Tibial nerve (tissue), 4 donors: ENCODE measurements at places on chromosomes 11 and 22. TPM values are rescaled to one million over a fixed set of nuclear protein-coding genes. Genes with fewer than 3 reads are reported as not detected.
A peak's percentile ranks its signal among the peaks of the same experiment; 100 is the strongest.

DNA sequence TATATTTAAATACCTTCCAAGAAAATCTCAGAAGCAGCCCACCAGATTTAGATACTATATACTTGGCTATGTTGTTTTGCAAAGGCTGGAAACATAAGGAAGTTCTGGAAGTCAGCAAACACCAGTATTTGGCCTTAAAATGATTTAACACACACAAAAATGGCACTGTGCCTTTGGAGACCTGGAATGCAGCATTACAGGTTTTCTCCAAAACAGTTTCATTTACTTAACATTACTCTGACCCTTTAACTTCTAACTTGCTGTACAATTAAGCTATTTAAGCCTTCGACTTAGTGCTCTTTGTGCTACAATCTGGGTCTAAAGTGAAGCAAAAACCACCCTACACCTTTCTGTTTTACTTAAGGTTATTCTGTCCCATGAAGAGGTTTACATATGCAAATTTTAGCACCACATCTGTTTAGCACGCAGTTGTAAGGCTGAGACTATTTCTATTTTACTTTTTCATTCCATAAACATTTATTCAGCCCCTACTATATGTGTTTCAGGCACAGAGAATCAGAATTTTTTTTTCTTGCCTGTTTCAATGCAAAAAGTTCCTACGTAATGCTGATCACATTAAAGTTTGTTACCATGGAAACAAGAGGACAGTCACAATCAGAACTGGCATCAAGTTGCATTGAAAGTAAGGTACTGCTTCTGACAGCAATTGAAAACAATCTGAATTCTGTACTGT is 70.3 kb downstream of the MAML2 start:
- no peak for DNase-seq

- DNase-seq, result peak; percentile 20
Measured at GRCh38 chr11:60378354-60378753, at the start of gene MS4A7. MS4A7 (plus strand) TSS chr11:60378532; CDS start chr11:60383142, 4,610 bp downstream.

DNA sequence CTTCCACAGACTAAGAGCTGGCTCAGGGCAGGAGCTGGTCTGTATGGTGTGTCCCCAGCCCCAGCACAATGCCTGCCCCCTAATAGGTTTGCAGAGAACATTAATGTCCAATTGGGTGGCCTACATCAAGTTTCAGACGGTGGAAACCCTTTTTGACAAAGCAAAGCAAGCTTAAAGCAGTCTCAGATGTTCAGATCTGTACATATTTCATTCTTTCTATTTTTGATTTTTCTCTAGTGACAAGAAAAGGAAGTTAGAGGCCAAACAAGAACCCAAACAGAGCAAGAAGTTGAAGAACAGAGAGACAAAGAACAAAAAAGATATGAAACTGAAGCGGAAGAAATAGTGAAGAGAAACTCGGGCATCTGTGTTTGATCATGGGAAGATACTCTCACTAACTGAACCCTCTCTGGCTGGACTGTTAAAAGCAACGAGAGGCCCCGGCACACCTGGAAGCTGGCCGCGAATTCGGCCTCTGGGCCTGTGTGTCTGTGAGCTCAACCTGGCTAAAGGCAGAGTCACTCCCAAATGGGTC is 40.5 kb downstream of the NAT10 start:
- DNase-seq, result no peak

DNA sequence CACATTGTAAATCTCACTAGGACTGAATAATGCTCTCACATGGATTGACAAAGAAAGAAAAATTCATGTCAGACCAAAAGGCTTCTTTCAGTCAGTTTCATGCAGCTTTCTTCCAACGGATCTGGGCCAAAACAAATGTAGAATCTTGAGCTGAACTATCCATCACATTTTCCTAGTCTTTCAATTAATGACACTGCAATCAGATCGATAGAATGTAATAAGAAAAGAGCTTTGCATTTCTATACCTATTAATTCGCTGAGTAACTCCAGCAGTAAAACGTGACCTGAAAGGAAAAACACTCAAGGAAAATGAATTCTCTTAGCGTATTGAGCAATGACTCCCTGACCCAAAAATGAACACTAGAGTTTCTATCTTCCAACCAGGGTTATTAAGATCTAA is 194.8 kb upstream of the BLID start:
- DNase-seq, result no peak

GRCh38 chr22:50628543-50629134 is 687 bp upstream of the ARSA start:
- DNase-seq, result no peak

DNA sequence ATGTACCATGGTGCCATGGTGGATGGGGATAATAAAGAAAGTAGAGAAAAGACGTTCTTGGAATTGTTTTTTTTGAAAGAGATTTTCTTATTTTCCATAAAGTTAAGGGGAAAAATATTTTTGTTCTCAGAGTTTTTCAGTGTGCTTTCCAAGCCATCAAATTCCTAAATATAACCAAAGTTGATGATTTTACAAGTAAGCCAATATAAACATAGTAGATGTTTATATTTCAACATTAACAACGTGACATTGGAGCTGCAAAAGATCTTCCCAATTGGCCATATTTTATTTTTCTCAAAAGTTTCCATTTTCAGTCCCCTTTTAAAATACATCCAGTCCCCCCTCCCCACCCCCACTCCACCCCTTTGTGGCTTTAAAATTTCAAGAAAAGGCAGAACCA is 80.9 kb upstream of the PICALM start:
- no peak for DNase-seq

GRCh38 chr11:74672956-74673692 is 58.1 kb downstream of the CHRDL2 start:
- peak; percentile 30 for DNase-seq

DNA sequence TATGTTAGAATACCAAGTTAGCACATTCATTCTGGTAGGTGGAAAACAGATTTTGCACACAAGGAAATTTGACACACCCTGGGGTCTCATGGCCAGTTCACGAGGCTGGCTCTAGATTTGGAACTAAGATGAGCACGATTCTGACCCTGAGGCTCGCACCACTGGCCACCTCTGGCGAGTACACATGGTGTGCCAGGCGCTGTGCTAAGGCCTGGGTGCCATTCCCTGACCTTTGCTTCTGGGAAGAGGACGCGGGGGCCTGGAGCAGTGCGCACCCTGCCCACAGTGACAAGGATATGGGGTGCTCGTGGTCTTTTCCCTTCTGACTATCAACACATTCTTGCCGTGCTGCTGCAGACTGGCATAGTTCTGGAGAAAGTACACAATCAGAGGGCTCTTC is 29.5 kb upstream of the DMC1 start:
- DNase-seq, result no peak

- DNase-seq, result no peak
Measured at GRCh38 chr22:35537232-35537631, 3.4 kb upstream of the RASD2 start.

POLA2 gene
- total RNA-seq, result 3.5 TPM

GRCh38 chr11:86931548-86932258 is 23.5 kb downstream of the FZD4 start:
- no peak for DNase-seq

GRCh38 chr11:9847636-9848035 is 183.8 kb downstream of the SWAP70 start:
- no peak for DNase-seq

SLC22A12 gene
- 0.30 TPM for total RNA-seq

HORMAD2 gene
- total RNA-seq, result not detected

SYT12 gene
- 0.20 TPM for total RNA-seq
